ENCODE measurements at places on chromosomes 7 and 10.
A peak's percentile ranks its signal among the peaks of the same experiment; 100 is the strongest.

DNA sequence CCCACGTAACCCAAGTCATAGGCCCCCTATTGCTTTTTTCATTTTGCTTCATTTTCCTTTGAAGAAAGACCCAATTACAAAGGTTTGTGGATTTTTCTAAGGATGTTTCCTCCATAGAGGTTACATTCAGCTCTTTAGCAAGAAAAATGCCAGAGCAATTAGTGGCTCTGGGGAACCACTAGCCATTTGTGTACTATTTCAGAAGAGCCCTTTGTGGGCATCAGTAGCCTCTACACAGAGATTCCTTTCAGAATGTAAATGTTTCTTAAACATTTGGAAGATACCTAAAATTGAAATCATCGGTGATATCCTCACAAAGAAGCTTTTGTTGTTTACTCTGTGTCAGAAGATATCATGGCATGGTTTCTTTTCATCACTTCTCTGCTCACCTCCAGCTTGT, 291.0 kb upstream of the KMT2E start:
- DNase-seq = no peak

DNA sequence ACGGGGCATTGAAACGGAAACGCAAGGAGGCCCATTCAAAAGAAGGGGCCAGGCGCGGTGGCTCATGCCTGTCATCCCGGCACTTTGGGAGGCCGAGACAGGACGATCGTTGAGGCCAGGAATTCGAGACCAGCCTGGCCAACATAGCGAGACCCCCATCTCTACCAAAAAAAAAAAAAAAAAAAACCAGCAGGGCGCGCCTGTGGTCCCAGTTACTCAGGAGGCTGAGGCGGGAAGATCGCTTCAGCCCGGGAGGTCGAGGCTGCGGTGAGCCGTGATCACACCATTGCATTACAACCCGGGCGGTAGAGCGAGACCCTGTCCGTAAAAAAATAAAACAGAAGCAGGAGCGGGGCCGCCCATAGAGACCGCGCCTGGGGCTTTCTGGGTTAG, 396 bp downstream of the PSMG3 start:
- no peak for DNase-seq

DNA sequence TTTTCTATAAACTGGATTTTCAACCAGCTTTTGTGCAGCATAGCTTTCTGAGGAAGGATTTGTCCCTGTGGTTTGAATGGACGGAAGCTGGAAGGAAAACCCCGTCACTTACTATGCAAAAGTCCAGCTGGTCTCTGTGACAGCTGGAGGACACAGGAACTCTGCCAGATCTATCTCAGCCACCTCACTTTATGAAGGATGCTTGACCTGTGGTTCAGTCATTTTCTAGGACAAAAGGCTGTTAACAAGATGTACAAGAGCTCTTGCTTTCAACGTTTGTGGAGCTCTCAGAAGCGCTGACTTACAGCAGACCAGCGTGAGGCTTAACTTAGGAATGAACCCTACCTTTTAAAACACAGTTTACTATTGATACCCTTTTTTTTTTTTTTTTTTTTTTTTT, 90.8 kb downstream of the CREM start:
- peak; percentile 50 for DNase-seq

GRCh38 chr10:65194126-65194525, 1672.9 kb downstream of the REEP3 start:
- no peak for DNase-seq

DNA sequence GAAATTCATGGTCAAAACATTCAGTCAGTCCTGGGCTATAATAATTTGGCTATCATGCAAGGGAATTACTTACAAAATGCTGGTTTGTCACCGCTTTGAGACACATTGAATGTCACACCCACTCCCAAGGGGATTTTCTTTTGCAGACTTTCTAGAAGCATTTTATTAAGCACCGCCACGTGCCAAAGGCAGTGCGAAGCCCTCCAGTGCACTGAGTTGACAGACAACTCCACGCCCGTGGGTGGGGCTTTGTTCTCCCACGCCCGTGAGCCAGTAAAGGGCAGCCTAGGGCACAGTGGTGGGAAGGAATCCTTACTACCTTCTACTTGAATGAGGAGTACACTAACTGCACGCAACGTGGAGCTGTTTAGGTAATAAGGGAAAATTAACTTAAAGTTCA, 515.8 kb downstream of the KCNMA1 start:
- no peak for DNase-seq

DNA sequence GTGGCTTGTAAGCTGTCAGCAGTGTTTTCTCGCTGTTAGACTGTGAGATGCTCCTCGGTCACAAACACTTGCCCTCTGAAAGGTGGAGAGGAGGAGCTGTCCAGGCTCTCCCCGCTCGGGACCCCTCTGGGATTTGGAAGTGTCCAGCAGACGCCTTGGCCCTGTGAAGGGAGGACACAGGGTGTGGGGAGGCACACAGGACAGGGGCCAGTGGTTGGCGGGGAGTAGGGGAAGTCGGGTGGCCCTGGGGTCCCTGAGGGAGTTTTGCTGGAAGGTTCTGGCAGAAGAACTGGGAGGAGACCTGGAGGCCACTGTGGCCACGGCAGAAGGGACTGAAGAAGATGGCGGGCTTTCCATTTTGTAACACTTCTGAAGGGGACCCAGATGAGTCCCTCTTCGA, 47.2 kb upstream of the DPYSL4 start:
- no peak for DNase-seq
